ENCODE measurements at places on chromosomes 5 and 9.

DNA sequence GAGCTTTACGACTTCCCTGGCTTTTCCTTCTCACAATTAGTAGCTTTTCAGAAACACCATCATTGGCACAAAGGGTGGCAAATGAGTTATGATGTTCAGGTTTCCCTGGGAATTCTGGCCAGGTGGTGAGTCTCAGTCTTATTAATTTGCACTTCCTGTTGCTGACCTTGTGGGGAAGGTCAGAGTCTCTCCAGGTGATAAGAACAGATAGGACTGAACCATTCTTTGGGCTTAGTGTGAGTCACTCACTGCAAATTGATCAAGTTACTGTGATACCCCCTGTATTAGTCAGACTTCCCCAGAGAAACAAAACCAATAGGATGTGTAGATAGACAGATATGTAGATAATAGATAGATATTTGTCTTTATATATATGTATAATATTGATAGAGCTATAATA is 53.8 kb upstream of the RANBP3L start:
- DNase-seq = no peak

- no peak for DNase-seq
Measured at GRCh38 chr9:99385814-99386279, 163.8 kb downstream of the SEC61B start.

DNA sequence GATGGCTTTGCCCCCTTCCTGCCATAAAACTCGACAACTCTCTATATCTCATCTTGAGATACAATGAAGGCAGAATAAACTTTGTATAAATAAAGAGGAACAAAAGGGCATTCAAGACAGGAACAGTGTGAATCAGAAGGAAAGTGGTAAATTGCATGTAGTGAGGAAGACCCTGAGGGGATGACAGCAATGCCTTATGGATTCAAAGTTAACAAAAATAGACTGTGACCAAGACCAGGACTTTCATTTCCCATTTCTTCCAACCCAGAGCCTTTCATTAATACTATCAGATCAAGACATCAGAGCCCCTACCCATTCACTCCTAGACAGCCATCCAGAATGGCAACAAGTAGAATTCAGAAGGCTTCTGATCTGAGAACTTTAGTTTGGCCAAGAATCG is 46.4 kb upstream of the ZNF462 start:
- DNase-seq = no peak

- no peak for DNase-seq
Measured at GRCh38 chr5:165232509-165233028, 1727.2 kb downstream of the MAT2B start.

DNA sequence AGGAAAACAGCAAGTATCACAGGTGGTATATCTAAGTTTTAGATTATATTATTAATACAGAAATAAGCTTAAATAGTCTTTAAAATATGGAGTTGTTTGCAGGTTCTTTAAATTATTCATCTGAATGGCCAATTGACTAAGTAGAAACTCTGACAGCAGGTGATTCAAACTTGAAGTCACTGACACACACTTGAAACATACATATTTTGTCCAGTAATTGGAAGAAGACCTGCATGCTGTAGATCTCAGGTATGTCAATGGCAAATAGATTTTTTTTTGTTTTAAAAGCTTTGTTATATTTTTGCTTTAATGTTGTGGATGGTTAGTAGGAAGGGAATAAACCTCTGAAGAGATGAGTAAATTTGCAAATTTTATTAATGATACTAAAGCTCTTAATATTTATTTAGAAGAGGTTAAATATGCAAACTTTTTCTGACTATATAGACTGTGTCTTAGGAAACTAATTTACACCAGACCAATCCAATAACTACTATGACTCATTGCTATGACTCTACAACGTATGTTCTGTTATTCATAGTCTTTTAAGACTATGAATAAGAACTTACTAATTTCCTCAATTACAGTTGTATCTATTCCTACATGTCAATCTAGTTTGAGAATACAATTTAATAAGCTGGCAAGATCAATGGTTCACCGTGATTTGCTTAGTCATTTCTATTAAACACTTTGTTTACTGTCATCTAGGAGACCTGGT is 53.9 kb upstream of the RORB start:
- no peak for DNase-seq

DNA sequence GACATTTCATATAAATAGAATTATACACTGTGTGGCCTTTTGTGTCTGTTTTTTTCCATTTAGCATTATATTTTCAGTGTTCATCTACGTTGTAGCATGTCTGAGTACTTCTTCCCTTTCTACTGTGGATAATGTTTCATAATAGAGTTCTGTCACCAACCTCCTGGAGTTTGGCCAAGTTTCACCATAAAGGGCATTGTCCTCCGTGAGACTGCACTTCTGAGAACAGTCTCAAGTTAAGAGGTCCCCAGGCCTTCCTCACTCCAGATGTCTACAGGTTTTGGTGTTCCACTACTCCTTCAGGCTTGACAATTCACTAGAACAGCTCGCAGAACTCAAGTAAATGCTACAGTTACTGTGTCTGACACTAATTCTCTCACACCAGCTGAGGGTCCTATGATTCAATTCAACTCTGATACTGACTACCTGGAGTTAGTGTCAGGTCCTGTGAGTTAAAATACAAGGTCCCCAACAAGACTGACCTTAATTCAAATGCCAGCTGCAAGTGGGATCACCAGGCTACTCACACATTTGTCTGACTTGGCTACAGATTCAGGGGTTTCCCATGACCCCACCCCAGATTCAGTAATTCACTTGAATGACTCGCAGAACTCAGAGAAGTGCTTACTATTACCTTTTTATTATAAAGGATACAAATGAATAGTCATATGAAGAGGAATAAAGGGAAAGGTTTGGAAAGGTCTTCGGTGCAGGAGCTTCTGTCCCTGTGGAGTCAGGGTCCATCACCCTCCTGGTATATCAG is 31.1 kb downstream of the SLC35A4 start:
- DNase-seq = no peak

- DNase-seq = no peak
Measured at GRCh38 chr9:116096046-116096445, 57.5 kb upstream of the PAPPA start.

GRCh38 chr9:134710901-134711300 is 69.3 kb downstream of the COL5A1 start:
- DNase-seq = no peak

DNA sequence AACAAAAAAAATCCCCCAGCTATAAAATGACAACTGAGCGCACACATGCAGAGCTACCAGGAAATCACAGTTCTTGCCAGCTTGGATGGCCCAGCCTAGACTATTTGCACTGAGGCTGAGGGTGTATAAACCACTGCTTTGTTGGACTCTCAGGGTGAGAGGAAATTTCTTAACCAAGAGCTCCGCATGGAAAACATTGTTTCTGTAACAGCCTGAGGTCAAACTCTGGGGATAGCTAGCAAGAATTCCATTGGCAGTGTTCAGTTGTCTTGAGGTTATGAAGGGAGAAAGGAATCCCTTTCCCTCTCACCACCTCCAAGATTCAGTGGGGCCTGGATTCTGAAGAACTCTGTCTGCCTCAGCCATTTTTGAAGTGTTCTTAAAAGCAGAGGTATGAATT is 360.0 kb downstream of the OSTF1 start:
- DNase-seq = no peak

DNA sequence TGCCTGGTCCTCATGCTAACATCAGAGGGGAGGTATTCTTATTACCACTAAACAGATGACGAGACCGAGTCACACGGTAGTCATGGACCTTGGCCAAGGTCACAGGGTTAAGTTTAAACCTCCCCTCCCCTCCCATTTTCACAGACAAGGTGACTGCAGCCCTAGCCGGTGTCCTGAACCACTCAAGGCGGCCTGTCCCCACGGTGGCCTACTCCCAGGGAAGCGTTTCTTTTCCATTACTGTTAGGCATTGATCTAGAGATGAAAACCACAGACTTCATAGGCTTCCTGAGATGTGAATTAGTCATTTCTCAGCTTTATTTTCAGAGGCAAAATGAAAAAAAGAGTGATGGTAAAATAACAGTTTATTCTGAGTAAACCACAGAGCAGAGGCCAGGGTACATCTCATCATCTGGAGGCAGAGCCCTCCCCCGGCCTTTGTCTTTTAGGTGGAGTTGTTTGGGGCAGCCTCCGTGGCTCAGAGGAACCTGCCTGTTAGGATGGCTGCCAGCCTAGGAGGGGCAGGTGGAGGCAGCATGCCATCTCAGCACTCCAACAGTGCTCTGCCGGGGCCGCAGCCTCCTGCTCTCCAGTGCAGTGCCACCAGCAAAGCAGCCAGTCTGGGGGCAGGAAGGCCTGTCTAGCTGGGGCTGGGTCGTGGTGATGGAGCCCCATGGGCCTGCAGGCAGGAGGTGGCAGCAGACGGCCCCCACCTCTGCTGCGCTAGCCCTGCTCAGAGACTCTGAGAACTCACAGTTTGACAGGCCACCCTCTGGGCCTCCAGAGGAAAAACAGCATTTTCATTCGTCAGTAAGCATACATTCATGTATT is 71.2 kb downstream of the RAPGEF1 start:
- no peak for DNase-seq

DNA sequence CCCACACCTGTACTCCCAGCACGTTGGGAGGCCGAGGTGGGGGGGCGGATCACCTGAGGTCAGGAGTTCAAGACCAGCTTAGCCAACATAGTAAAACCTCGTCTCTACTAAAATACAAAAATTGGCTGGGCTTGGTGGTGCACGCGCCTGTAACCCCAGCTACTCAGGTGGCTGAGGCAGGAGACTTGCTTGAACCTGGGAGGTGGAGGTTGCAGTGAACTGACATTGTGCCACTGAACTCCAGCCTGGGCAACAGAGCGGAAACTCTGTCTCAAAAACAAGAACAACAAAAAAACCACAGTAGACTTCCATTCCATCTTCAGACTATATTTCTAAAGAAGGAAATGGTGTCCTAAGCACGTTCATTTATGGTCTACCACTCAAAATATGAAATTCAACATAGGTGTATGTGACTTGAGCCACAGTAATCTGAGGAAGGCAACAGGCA is 14.2 kb upstream of the SERINC5 start:
- DNase-seq = no peak

GRCh38 chr5:177008716-177009115 is 2.1 kb upstream of the UIMC1 start:
- no peak for DNase-seq

DNA sequence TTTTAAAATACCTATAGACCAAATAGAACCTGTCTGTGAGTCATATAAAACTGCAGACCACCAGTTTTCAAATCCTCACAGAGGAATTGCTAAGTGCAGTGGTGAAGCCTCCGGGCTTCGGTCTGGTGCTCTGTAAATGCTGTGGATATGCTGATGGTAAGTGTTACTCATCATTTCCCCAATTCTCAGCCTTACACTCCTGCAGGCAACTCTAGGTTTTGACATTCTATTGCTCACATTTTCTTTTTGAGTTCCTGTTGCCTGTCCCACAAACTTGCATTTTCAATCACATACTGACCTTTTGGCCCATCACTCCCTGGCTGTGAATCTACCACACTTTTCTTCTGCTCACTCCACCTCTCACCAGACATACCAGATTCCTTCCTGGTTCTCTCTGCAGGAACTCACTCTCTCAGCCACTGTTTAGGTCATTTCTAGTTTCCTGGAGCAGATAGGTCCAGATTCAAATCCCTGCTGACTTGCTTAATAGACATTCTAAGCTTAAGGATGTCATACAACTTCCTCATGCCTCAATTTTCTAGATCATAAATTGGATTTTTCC is 192.9 kb downstream of the RAB3C start:
- DNase-seq = no peak

GRCh38 chr9:104092875-104093600 is 1.1 kb upstream of the SMC2 start:
- no peak for DNase-seq

GRCh38 chr5:135356522-135357318 is 42.3 kb downstream of the MACROH2A1 start:
- DNase-seq = peak; percentile 74

GRCh38 chr9:125296843-125297372 is 35.3 kb downstream of the GAPVD1 start:
- DNase-seq = no peak

GRCh38 chr9:113590389-113590788 is 126.9 kb downstream of the RGS3 start:
- DNase-seq = no peak

DNA sequence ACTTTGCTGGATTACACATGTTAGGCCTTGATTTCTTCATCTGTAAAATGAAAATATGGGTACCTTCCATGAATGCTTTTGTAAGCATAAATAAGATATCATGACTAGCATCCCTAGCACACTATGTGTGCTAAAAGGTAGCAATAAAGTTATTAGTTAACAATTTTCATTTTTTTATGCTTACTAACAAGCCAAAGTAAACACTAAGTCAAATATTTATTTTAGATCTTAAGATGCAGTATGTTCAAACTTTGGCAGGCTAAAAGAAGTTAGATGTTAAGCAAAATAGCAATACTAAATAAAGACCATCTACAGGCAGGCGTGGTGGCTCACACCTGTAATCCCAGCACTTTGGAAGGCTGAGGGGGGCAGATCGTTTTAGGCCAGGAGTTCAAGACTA is 169.1 kb downstream of the BNC2 start:
- DNase-seq = no peak

DNA sequence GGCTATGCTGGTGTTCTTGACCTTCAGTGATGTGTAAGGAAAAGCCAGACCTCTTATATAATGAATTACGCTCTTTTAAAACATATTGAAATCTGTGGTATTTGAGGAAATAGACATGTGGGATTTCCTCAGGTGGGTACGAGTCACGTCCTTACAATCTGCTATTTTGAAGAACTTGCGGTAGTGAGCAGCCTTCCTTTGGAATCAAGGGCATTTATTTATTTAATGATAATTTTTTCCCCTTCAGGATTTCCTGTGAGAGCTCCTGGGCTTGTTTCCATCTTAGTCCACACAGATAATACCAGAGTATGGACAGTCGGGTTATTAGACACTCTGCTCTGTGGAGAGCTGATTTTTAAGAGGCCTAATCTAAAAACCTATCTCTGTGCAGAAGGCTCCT is 167.9 kb downstream of the ARHGEF28 start:
- no peak for DNase-seq

- DNase-seq = no peak
Measured at GRCh38 chr5:169970339-169970738, 10.0 kb downstream of the INSYN2B start.

- DNase-seq = peak; percentile 42
Measured at GRCh38 chr5:10454591-10455276, 13.1 kb downstream of the ROPN1L start.

GRCh38 chr9:35272989-35273388 is 111.2 kb downstream of the UNC13B start:
- peak; percentile 13 for DNase-seq

GRCh38 chr5:157608972-157609565 is 33.5 kb upstream of the ADAM19 start:
- no peak for DNase-seq

- DNase-seq = no peak
Measured at GRCh38 chr9:16425562-16426231, 444.8 kb downstream of the BNC2 start.

- no peak for DNase-seq
Measured at GRCh38 chr5:40029711-40030495, 605.1 kb upstream of the DAB2 start.
